ENCODE measurements at places on chromosomes 4 and X.

DNA sequence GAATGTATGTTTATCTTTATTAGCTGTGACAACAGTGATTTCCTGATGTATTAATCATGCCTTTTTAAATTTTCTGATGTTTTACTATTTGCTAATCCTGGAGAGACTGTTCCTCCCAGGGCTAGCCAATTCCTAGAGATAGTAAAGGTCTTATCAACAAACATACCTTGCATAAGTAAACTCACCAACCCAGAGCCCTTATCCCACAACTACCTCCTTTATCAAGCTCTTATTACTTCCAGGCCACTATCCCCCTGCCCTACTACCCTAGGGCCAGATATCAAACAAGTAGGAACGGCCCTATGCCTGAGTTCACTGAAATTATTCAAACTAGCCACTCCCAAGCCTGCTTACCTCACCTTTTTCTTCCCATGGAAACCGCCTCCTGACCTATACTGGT is 58.2 kb upstream of the NPNT start:
- no peak for DNase-seq

DNA sequence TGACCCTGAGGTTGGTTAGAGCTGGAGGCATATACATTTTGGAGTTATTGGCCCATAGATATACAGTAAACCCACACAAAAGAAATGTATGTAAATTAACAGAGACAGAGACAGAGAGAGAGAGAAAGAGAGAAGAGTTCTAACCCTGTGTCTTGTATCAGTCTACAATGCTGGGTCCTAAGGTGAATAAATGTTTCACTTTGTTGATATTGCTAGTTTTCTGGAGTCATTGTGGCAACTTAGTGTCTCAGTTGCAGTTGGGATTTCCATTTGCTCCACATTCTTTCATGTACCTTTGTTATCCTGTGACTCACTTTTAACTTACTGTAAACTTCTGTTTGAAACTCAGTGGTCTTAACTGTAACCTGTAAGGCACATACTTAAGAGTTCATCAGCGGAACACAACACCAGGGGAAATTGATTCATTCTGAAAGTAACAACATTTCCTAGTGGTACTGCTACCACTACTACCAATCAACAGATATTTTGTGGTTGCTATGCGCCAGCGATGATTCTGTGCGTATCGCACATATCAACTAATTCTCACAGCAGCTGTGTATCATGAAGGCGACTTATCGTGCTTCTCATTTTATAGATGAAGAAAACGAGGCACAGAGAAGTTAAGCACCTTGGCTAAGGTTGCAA is 38.5 kb upstream of the ETDA start:
- DNase-seq = no peak

DNA sequence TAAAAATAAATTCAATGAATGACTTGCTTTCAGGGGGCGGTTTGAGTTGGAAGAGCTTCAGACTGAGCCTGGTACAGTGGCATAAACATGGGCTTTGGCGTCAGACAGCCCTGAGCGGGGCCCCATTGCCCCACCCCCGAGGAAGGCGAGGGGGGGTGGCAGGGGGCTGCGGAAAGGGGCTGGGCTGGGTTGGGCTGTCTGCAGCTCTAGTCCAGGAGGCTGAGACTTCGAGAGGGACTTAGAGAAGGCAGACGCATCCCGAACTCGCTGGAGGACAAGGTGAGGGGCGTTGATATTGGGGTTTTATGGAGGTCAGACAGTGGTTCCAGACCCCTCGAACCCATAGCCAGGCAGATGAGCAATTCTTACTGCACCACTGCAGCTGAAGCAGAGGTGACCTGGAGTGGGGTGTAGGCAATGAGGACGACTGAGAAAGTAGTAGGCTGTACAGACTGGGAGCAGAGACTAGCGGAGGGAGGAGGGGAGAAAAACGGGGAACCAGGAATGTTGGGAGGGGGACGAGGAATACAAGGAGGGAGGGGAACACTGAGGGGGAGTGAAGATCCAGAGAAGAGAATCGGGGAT is at the start of gene MAGED2:
Gene MAGED2 (plus strand): TSS at position 222 of the 585 bp plus-strand sequence. CDS start 1,587 bp downstream, outside the sequence.
- DNase-seq = no peak

- peak; percentile 77 for DNase-seq
These were observed 692 bp downstream of the SPCS3 start for GRCh38 chr4:176320340-176320975.

- DNase-seq = no peak
These were observed 93.6 kb downstream of the TASL start for GRCh38 chrX:30483996-30484395.

- no peak for DNase-seq
These were observed 63.2 kb upstream of the SLC4A4 start for GRCh38 chr4:71275570-71275969.

DNA sequence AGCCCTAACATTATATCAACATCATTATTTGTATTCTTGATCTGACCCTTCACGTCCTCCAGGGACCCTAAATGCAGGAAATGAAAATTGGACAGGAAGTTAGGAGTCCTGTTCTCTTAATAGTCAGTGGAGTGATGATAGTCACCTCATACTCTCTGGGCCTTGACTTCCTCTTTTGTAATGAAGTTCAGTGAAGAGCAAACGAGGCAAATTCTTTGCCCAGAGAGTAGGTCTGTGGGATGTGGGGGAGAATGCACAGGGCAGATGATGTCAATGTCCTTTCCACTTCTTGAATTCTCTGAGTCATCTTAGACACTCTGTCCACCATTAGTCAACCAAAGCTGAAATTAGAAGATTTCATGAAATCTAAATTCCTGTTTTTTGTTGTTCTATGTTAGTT is 17.1 kb upstream of the GPRIN3 start:
- DNase-seq = no peak

DNA sequence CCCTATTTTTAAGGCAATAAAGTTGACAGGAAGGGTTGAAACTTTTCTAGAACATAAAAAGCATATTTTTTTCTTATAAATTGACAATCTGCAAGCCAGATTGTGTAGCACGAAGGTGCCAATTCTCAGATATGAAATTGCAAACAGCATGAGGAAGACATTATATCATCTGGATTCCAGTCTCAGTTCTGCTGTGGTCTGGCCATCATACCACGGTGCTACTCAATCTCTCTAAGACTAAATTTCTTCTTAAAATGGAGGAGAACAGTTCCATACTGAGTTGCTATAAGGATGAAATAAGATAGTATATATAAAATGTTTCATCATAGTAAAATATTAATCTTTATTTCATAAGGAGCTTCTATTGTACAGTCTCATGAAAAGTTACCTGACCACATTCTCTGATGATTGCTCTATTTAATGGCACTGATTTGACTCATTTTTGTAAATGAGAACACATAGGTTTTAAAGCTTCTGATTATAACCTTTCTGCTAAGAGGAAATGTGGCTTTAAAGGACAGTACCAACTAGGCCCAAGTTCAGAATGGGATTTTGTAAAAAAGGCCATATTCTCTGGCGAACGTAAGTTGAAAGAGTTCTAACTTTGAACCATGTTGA is 127.9 kb downstream of the SHROOM3 start:
- DNase-seq = no peak

- peak; percentile 50 for DNase-seq
These were observed 278.2 kb upstream of the GATB start for GRCh38 chr4:152039023-152039481.

GRCh38 chr4:2103843-2104547 is 44.9 kb downstream of the NAT8L start:
- DNase-seq = no peak

Data from HFFc6 (cell line).